ENCODE measurements at places on chromosomes 11 and 22.
A peak's percentile ranks its signal among the peaks of the same experiment; 100 is the strongest.

GRCh38 chr11:60950024-60950423 lies 2.0 kb downstream of the SLC15A3 start:
- no peak for DNase-seq

DNA sequence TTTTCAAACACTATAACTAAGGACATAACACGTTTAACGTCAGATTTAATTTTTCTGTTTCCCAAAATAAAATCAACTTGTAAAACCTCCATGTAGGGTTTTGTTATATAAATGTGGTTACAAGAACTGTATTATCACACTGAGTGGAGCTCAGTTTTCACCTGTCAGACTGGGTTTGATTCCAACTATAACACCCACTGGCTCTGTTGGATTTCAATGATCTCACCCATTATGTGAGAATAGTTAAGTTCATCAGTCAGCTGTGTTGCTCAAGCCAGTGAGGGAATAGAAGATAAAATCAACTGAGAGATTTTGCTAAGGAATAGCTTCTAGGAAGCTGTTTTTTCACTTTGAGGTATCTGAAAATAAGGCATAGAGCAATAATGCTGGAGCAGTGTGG lies 5.1 kb upstream of the OR52R1 start:
- DNase-seq: peak; percentile 61

- no peak for DNase-seq
Measured at GRCh38 chr11:74203966-74204365, 32.9 kb downstream of the PPME1 start.

DNA sequence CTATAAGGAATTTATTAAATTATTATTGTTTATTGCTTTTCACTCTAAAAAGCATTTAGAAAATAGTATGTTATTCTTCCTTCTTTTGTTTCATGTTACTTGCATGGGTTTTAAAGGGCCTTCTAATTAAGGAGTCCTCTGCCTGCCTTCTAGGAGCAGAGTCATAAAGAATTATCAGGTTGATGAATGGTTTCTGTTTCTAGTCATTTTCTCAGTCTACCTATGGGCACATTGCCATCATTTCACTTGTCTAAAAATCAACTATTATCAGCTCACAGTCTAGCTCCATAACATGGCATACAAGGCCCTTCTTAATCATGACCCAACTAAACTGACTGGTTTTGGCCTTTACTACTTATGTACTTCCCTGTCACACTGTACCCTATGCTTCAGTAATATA lies 16.2 kb downstream of the DYNC2H1 start:
- no peak for DNase-seq

DNA sequence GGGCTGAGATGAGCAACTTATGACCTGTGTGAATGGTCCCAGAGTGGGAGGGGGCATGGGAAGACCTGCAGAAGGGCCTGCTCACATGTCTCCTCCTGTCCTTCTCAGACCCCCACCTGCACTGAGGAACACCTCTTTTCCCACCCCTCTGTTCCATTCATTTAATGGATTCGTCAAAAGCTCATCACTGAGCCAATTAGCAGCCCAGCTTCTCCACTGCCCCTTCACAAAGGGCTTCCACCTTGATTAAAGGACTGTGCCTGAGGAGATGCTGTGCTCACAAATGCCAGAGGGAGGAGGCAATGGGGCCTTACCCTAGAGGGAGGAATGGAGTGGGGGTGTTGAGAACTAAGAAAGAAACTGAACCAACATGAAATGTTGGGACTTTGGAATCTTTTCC lies 14.0 kb upstream of the CDON start:
- DNase-seq: no peak

- no peak for DNase-seq
Measured at GRCh38 chr11:40160418-40160817, 1299.0 kb downstream of the LRRC4C start.

DNA sequence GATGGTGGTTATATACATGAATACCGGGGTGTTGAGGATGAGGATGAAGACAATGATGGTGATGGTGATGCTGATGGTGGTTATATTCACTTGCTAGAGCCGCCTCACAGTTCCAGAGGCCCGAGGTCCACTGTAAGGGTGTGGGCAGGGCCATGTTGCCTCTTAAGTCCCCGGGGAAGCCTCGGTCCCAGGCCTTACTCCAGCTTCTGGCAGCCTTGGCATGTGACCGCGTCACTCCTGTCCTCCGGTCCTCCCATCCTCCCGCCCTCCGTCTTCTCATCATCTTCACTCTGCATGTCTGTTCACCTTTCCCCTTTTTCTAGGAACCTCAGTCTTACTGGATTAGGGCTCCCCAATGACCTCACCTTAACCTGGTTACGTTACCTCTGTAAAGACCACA lies 54.6 kb downstream of the IGLL1 start:
- no peak for DNase-seq

DNA sequence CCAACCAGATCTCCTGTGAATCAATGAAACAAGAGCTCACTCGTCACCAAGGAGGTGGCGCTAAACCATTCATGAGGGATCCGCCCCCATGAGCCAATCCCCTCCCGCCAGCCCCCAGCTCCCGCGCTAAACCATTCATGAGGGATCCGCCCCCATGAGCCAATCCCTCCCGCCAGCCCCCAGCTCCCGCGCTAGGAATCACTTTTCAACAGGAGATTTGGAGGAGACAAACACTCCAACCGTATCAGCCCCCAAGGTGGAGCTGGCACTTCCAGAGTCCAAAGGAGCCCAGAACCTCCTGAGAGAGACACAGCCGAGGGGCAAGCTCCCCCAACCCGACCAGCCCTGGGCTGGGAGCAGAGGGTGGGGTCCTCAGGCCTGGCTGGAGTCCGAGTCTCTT lies 40.9 kb upstream of the PRR5 start:
- DNase-seq: no peak

DNA sequence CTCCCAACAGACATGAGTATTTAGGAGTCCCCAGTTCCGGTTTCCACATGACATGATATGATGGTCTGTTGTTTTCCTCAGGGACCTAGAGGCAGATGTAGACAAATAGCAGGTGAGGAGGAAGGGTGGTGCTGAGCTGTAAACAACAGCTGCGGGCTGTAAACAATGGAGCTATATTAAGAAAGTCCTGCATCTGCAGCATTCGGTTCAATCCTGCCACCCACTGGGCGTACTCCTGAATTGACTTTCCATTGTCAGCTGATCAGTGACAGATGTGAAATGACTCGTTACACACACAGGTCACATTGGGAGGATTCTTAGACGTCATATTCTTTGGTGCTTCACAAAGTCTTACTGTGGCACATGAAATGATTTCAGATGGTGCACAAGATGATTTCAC lies 26.8 kb upstream of the RAG1 start:
- peak; percentile 30 for DNase-seq

DNA sequence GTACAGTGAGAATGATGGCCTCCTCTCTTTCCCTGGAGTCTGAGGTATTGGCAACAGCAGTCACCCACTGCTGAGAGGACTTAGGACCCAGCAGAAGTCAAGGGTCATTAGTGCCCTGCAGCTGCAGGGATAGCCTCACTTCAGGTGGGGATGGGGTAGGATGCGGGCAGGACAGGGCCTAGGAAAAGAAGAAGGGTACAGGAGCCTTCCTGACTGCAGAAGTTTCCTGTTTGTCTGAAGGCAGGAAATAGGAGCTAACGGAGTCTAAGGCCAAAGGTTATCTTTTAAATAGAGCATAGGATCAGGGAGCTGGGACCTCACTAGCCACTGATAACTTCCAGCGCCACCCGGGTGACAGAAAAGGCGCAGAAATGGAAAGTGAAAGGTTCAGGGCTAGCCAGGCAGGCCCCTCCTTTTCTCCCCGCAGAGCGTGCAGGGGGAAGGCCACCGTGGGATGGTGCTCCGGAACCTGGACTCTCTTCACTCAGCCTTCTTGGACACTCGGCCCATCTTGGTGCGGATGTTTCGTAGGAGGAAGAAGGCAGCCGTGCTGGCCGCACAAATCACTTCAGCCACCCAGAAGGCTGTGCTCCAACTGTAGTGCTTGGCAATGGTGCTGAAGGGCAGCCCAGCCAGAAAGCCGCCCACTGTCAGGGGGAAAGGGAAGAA lies 6.0 kb downstream of the TRAPPC4 start:
- no peak for DNase-seq

DNA sequence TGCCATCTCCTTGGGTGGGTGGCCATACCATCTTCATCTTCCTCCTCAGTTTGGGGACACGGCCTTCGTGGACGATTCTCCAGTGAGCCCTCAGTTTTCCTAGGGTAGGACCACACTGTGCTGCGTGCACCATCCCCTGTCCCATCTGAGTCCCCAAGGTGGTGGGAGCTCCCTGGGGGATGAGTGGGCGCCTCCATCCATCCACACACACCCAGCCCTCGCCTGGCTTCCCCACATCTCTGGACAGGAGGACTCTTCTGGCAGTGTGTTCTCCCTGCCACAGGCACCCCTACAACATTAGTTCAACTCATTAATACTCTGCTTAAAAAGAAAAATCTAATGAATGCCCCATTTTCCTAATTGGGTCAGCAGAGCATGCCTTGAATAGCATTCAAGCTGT lies 408.5 kb downstream of the SHANK2 start:
- no peak for DNase-seq

DNA sequence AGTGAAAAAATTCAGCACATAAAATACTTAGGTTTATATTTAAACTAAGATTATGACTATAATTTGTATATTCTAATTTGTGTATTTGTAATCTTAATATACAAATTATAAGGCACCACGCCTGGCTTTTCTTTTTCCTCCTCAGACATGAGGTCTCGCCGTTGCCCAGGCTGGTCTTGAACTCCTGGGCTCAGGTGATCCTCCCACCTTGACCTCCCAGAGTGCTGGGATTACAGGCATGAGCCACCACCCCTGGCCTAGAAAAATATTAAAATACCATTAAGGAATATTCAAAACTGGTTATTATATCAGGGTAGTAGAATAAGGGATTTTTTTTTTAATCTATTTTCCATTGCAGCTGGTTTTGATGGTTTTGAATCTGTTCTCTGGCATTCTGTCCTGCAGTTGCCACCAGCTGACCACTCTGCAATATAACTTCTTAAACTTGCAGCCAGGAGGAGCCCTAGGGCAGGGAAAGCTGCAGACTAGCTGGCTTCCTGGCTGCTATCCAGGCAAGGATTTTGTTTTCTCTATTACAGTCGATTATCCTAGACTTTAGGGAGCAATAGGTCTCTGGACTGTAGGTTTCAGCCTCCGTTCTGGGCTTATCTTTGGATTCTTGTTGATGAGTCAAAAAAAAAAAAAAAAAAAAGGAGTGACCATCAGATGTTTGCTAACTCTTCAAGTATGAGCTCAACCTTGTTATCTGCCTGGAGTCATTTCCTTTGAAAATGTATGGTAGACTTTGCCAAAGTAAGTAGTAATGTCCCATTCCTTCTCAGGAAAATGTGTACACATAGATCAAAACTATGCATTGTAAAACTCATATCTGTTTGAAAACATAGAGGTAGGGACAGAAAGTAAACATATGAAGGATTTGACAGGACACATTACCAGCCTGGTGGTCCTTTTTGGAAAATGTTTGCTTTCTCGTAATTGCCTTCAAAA lies 13.2 kb downstream of the POLA2 start:
- peak; percentile 82 for DNase-seq

DNA sequence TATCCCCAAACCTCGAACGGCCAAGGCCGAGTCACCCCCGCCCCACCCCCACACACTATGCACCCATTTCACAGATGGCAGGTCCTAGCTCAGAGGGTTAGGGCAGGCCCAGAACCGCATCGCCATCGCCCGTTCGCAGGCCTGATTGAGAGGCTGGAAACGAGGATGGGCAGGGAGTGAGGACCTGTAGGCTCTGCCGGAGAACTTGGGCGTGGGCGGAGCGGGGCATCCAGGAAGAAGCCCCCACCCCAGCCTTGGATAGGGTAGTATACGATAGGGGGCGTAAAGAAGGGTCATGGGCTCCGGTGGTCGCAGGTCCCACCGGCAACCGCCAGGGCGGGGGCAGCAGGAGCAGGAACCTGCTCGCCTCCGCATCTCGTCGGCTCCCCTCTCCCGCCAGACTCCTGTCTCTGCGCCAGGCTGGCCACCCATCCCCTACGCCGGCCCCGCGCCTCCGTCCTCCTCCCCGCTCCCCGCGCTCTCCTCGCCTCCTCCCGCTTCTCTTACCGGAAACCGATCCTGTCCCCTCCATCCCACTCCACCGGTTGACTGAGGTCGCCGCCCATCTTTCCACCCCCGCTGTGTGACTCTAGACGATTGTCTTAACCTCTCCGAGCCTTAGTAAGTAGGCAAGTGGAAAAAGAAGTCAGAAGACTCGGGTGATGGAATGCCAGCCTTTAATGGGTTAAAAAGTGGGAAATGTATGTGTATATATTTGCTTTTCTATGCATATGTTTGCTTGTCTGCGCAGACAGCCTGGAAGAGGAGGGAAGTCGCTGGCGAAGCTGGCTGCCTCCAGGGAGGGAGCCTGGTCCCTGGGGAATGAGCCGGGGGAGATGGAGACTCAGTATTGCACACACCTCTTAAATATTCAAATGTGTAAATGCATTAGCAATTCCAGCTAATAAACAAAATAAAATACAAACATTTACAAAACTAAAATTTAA lies 52.8 kb downstream of the CYTH4 start:
- no peak for DNase-seq

DNA sequence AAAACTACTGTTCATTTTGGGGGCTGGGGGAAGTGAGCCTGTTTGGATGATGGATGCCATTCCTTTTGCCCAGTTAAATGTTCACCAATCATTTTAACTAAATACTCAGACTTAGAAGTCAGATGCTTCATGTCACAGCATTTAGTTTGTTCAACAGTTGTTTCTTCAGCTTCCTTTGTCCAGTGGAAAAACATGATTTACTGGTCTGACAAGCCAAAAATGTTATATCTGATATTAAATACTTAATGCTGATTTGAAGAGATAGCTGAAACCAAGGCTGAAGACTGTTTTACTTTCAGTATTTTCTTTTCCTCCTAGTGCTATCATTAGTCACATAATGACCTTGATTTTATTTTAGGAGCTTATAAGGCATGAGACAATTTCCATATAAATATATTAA lies 87.1 kb upstream of the BIRC3 start:
- DNase-seq: no peak

- DNase-seq: no peak
Measured at GRCh38 chr11:61012737-61013215, 41.3 kb downstream of the CD6 start.

- DNase-seq: no peak
Measured at GRCh38 chr11:121522043-121522941, 69.5 kb upstream of the SORL1-AS1 start.

GRCh38 chr22:20152464-20152890 lies 1.6 kb upstream of the CCDC188 start:
- DNase-seq: no peak

GRCh38 chr11:58286249-58286648 lies 18.2 kb upstream of the OR10W1 start:
- DNase-seq: no peak

GRCh38 chr22:26616650-26617049 lies 1.2 kb downstream of the CRYBB1 start:
- DNase-seq: no peak

- DNase-seq: no peak
Measured at GRCh38 chr11:130066338-130066737, 3.4 kb upstream of the APLP2 start.

GRCh38 chr11:102453302-102453695 lies 734 bp upstream of the TMEM123 start:
- DNase-seq: peak; percentile 64

DNA sequence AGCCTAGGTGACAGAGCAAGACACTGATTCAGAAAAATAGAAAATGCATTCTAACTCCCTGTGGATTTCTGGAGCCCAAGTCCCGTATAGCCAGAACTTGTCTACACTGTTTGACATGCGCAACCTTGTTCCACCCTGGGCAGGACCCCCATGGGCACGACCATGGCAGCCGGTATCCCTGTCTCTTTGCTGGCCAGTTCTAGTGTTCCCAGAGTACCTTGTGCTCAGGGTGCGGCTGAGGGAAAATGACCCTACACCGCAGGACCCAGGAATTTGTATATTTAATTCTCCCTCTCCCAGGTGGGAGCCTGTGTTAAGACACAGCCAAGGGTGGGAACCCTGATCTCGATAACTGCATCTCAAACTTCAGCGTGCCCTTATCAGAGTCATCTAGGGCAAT lies 36.7 kb upstream of the RIC3 start:
- no peak for DNase-seq

Data from putamen (tissue), 1 donor.